Activated naive CD8-positive, alpha-beta T cell treated with anti-CD3 and anti-CD28 coated beads, Interleukin-2, amount 50 U/mL, for 24 hours (primary cell): ENCODE measurements at places on chromosomes 1 and 21.

DNA sequence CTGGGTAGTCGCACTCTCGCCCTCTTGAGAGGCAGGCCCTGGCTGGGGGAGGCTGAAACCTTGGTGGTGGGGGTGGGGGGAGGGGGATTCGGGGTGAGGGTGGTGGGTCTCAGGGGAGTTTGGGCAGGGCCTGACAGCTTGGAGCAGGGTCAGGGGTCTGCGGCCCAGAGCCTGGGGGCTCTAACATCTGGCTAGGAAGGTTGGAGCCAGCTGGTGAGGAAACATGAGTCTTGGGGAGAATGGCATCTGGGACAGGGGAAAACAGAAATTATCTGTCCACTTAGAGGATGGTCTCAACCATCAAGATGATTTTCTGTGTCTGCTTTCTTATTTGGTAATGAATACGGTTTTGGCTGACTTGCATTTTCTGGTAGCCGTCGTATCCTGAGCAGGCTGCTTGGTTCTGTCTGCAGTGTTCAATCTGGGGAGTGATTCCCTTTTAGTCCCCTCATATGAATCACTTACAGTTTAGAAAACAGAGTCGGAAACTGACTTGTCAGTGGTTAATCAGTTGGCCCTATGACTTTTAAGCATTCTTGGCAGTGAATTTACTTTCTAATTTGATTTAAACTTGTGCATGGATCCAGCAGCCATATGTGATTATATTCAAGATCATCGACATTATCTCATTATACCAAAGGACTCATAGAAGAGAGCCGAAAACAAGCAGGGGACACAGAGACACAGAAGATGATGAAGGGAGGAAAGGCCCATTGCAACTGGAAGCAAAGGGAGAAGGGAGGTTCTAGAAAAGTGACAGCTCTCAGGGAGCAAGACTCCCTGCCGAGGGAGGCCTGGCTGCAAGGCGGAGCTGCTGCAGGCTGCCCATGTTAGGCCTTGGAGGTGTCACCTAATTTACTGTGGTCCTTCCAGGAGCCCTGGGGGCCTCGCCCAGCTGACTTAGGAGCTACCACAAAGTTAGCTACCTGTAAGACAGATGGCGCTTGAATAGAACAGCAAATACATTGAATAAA lies 237.6 kb downstream of the SDCCAG8 start:
- DNase-seq = no peak

GRCh38 chr1:158071138-158071537 lies 77.7 kb downstream of the KIRREL1 start:
- no peak for DNase-seq

DNA sequence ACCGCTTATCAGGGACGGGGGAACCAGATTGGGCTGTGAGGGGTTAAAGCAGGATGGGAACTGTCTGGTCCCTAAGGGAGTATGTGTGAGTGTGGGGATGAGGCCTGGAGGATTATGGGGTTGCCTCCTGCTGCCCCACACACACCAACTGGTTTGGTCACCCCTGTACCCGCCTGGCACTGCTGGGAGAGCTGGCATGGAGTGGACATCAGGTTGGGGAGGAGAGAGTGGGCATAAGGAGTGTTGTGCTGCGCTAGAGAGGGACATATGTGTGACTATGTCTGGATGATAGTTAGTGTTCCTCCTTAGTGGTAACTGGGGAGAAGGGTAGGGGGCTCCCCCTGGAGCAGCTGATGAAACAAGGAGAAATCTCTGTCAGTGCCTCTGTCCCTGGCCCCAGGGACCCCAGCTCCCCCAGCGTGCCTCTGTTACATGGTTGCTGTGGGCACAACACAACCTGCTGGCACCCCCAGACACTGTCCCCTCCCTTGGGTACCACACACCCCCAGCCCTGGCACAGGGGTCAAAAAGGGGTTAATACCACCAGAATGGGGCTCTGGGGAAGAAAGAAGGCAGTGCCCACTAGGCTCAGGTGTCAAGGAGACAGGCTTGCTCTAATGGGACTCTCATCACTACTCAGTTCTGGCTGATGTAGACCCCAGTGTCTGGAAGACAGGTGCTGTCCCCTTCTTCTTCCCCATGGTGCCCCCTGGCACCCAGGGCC lies 1.9 kb downstream of the ZBTB7B start:
- no peak for DNase-seq

GRCh38 chr21:42214921-42215320 lies 4.0 kb upstream of the ABCG1 start:
- DNase-seq = no peak

GRCh38 chr1:67898033-67898726 lies 64.9 kb upstream of the GNG12 start:
- DNase-seq = no peak

DNA sequence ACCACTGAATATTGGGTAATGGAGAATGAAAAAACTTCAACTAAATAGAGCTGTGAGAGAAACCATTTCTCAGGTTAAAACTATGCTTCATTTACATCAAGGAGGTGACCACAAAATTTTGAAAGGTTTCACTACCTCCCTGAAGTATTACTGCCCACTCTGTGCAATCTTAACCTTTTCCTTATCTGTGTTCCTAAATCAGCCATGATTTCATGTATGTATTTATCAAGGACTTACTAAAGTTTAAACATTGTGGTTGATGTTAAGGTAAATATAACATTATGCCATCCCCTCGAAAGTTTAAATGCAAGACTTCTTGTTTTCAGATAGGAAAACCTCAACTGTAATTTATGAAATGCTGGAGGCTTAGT lies 84.4 kb downstream of the CLEC20A start:
- no peak for DNase-seq

DNA sequence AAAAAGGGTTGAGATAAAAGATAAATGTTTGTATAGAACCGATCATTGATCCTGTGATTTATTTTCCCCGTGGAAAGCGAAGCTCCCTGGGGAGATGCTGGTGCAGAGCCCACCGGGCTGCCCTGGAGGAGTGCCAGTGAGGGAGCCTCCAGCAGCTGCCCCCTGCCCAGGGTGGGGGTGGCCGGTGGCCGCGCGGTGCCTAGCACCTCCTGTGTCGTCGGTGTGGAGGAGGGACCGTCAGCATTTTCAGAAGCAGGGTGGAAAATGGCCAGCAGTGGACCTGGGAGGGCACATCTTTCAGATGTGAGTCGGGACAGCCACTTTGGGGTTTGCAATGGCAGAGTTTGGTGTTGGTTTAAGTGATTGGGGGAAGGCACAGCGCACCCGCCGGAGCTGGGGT lies 164.0 kb downstream of the PRDM16 start:
- no peak for DNase-seq

GRCh38 chr21:32382108-32382644 lies 10.6 kb downstream of the URB1 start:
- no peak for DNase-seq

GRCh38 chr1:230752407-230752806 lies 5.2 kb downstream of the CAPN9 start:
- DNase-seq = no peak

DNA sequence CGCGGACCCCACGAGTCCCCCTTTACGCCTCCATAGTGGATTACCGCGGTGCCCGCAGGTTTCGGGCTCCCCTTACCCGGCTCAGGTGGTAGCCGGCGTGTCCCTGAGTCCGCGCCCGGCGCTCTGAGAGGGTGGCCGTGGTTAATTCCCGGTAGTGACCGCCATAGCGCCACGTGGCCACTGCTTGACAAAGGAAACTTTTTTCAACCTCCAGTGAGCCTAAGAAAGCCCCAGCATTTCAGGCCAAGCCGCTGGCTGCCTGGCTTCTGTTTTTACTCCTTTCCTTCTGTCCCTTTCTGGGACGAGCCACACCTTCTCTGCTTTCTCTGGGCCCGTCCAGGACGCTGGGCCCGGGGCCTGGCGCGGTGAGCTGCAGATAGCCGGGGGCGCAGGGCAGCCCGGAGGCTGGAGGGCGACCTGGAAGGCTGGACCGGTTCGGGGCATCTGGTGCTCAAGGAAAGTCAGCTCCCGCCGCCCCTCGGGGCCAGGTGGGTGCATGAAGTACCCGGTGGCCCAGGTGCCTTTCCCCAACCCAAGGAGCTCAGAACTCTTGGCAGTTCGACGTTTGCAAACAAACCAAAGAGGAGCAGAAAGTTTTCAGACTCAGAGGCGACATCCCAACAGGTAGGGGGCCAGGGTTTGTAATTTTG lies 540 bp upstream of the C1orf198 start:
- DNase-seq = peak; percentile 6

DNA sequence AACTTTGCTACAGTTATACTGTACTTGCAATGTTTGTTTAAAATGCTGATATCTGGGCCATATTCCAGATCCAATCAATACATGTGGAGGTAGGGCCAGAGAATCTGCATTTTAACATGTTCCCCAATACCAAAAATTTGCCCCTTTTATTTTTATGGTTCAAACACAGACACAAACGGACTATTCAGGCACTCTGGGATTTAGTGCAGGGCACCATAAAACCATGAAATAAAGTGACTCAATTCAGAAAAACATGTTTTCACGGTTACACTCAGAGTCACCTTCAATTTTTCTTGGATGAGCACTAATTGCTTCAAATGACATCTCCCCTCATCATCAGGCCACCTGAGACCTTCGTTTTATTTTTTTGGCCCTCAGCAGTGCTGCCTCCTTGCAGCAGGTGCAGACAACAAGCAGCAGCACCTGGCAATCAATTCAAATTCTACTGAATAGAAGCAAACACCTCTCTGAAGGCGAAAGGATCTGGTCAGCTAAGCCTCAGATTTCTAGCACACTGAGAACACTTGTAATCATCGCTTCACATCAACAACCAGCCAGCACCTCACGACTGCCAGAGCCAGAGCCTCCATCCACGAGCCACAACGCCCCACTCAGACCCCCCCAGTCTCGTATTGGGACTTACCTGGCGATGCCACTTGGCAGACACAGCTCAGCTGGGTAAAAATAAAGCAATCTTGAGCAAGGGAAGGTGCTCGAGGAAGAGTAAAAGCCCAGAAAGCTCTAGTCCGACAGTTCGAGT lies 1.1 kb downstream of the ERO1B start:
- DNase-seq = peak; percentile 14

DNA sequence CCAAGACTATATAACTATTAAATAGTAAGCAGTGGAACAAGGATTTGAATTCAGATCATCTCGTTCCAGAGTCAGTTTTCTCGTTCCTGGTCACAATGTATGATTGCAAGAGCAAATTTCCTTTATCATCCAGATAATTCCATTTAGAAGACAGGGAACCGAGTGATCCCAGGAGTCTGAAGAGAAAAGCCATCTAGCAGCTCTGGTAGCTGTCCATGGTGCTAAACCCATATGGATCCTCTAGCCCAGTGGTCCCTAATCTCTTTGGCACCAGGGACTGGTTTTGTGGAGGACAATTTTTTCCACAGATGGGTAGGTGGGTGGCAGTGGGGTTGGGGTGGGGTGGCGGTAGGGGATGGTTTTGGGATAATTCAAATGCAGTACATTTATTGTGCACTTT lies 229.4 kb downstream of the PTPRU start:
- no peak for DNase-seq

DNA sequence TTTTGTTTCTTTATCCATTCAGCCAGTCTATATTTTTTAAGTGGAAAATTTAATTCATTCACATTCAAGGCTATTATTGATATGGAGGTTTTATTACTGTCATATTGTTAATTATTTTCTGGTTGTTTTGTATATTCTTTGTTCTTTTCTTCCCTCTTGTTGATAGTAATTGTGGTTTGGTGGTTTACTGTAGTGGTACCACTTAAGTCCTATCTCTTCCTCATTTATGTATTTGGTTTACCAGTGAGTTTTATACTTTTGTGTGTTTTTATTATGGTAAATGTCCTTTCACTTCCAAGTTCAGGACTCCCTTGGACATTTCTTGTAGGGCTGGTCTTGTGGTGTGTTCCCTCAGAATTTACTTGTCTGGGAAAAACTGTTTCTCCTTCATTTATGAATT lies 28.1 kb upstream of the PM20D1 start:
- DNase-seq = no peak

- no peak for DNase-seq
Measured at GRCh38 chr1:35574125-35574654, 1.1 kb downstream of the TFAP2E start.

GRCh38 chr1:36739703-36740289 lies 257.1 kb upstream of the CSF3R start:
- DNase-seq = no peak

DNA sequence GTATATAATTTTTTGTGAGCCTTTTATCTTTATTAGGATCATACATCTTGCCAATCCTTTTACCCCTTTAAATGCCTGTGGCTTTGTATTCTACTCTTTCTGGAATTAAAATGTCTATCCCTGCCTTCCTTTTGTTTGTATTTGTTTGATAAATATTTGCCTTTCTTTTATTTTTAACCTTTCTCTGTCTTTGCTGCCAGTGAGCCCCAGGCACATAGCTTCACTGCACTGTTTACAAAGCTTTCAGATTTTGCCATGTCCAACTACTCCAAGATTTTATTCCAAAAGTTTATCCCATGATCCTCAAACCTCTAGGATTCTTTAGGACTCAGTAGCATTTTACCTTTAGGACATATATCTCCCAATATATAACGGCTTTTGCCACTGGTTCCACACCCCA lies 281.2 kb downstream of the PAPPA2 start:
- no peak for DNase-seq

DNA sequence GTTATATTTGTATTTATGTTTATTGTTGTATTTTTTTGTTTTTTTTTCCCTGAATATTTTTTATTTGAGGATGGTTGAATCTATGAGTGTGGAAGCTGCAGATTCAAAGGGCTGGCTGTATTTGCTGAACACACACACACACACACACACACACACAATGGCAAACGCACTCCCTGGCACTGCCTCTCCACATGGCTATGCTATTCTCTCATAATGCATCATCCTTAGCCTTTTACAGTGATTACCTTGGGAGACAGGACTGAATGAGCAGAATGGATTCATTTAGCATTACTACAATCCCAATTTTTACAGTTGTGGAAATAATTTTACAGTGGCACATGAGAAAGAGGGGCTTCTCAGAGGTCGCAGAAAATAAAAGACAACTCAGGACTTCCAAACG lies 390.1 kb downstream of the PCP4 start:
- DNase-seq = no peak

DNA sequence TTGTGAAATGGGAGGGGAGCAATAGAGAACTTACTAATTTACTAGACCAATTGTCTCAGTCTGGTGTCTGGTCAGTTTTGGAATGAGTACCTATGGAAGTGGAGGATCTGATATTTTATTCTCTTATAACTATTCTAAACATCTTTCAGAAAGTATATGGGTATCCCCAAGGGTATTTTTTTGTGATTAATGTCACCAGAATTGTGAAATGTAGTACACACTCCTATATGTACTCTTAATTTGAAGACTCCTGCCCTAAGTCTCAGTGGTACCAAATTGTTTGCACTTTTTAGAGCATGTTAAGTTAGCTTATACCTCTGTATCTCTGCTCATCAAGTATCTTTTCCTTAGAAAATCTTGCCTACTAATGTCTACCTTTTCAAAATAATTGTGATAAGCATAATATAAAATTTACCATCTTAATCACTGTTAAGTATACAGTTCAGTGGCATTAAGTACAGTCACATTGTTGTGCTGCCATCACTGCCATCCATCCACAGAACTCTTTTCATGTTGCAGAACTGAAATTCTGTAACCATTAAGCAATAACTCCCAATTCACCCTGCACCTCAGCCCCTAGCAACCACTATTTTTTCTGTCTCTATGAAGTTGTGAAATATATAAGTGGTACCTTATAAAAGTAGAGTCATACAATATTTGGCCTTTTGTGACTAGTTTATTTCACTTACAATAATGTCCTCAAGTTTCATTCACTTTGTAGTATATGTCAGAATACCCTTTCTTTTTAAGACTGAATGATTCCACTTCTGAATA lies 40.5 kb downstream of the SLC30A7 start:
- no peak for DNase-seq
